Stimulated activated CD8-positive, alpha-beta memory T cell treated with anti-CD3 and anti-CD28 coated beads, Interleukin-4, amount 100 ng/mL, for 4 hours (primary cell): ENCODE measurements at places on chromosomes 12 and 14.

GRCh38 chr12:111404362-111405148, 1.2 kb upstream of the SH2B3 start:
- DNase-seq, result peak; percentile 69

GRCh38 chr12:29578070-29578469, 80.6 kb upstream of the OVCH1 start:
- no peak for DNase-seq

DNA sequence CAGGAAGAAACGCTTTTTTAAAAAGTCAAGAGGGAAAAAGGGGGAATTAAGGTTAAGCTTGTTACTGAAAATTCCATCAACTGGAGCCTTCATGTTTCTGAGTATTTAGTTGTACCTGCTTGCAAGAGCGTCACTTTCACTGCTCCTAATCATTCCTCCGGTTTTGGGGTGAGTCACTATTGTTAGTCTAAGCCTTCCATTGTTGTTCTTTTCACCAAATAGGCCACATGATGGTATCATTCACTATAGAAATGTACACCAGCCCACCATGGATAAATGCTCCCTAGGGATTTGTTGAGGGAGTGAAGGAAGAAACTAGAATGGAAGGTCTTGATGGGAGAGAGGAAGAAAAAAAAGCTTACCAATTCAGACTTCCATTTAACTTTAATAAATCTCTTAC, 3.0 kb downstream of the IL22 start:
- no peak for DNase-seq

GRCh38 chr12:31011746-31012566, 61.7 kb upstream of the DDX11 start:
- DNase-seq, result no peak

GRCh38 chr12:59401862-59402261, 194.0 kb upstream of the SLC16A7 start:
- DNase-seq, result no peak

GRCh38 chr12:45518291-45519235, 210.9 kb upstream of the ARID2 start:
- peak; percentile 28 for DNase-seq

DNA sequence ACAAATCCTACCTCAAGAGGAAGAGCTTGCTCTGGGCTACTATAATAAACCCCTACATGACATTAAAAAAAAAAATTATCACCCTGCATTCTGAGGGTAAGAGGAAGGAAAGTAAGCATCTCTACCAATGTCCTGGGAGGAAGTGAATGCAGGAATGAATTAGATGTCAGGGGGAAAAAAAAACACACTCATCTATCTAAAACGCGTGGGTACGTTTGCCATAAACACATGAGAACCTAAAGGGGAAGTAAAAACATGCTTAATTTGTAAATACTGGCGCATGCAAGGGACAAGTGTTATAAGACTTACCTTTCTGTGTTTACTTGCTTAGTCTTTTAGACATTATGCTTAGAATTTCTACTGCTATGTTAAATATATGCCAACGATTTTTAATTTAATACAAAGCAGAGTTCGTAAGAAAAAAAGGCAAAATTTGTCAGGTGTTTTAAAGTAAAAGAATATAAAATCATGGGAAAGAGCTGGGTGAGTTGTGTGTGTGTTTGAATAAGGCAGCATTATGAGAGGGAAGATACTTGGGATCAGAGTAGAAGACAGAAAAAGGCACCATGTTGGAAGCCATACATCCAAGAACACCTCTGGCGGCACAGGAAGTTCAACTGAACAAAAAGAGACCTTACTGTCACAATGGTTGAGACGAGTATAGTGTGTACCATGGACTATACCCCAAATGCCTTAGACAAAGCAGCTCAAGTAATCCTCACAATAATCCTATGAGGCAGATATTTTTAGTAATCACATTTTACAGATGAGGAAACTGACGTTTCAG, 1.5 kb downstream of the TMED8 start:
- no peak for DNase-seq

- DNase-seq, result no peak
These were observed 50.3 kb downstream of the ADAMTS20 start for GRCh38 chr12:43501703-43502102.

DNA sequence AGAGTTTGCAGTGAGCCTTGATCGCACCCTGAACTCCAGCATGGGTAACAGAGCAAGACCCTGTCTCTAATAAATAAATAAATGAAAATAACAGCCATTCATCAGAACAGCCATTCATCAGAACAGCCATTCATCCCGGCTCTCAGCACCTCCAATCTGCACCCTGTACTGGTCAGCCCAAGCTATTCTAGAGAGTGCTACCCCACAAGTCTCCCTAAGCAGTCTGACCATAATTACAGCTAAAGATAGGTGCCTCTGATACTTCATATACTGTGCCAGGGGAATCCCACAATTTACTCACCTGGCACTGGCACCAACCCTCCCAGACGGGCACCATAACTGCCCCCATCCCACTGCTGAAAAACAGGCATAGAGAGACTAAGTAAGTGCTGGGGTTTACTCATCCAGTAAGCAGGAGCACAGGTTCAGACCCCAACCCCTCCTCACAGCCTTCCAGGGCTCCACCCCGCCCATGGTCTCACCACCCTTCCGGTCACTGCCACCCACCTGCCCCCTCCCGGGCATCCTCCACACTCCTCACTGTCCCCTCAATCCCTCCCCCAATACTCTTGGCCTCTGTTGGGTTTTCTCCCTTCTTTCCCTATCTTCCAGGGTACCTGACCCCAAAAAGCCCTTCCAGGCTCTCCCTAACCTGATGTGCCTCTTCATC, 15.2 kb upstream of the EIF5 start:
- DNase-seq, result no peak

DNA sequence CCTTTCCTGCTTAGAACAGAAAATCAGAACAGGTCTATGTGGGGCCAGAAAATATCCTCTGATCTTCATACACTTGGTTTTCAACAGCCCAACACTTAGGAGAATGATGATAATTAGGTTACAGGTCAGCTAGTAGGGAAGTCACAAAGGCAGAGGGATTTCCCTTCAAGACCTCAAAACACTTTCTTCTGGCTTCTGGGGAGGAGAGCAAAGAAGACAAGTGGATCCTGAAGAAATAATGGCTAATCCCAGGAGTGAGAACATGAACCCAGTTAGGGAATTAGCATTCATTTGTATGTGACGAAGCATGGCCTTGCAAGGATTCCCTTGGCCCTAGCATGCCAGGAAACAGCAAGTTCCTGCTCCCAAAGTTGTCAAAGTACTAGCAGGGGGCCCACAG, 223.3 kb downstream of the BCAT1 start:
- no peak for DNase-seq

DNA sequence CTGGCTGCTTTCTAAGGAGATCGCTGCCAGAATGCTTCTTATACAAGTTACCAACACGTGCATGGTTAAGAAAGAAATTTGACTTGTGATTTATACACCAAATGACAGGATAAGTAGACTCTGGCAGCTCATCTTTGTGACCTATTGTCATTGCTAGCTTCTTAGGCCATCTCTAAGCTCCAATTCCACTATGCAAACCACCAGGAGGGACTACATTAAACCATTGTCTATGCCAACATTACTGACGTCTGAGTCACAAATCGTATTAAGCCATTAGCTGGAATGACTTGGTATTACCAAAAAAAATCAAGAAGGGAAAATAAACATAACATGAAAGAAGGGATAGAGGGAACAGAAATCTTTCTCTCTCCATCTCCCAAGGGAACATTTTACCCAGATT, 15.8 kb upstream of the VPS33A start:
- DNase-seq, result no peak

DNA sequence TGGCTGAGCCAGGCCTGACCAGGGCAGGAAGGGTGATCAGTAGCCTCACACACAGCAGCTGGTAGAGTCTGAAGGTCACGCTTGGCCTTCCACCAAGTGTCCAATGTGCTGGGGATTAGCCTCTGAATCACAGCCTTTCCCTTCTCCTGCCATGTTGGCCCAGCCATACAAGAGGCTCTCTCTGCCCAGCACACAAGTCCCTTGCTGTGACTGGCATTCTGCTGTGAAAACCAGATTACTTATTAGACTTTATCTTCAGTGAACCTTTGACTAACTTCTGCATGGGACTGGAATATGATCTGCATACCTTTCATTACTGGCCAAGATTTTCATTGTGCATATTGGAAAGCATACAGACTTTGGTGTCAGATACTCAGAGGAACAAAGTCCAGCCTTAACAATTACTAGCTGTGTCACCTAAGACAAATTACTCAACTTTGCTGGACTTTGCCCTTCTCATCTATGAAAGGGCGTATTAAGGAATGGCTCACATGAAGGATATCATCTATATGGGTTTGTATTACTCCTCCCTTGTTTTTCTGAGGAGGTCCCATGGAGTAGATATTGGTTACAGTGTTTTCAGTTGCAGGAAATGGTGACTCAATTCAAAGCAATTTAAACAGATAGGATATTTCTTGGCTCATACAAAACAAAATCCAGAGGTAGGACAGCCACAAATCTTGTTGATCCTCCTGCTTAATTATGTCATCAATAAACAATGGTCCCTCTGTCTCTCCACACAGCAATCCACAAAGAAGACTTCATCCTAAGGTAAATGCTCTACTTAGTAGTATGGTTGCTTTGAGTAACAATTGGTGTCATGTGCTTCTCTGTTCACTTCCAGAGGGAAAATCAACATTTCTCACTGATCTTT, 99.6 kb downstream of the DYRK2 start:
- DNase-seq, result no peak

- no peak for DNase-seq
These were observed 1149.5 kb downstream of the BCL11B start for GRCh38 chr14:98122527-98122926.

- DNase-seq, result no peak
These were observed 3.5 kb upstream of the PTPRO start for GRCh38 chr12:15318841-15319240.

DNA sequence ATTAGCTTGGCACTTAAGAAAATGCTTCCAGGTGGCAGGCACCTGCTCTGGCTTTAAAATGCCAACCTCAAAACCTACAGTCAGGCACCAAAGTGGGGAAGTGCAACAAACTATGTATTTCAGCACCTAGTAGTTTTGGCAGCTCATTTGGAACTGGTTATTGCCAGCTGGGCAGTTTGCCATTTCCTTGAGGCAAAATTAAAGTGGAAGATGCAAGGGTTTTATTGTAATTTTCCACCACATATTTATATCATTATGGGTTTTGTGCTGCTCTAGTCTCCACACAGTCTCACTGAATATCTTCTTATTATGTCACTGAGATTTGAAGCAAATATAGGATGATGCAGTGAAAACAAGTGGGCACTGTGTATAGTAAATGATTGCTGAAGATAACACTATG, 117.0 kb downstream of the PRKD1 start:
- DNase-seq, result no peak

GRCh38 chr14:68622856-68623255, 170.0 kb downstream of the ZFP36L1 start:
- no peak for DNase-seq
